ENCODE measurements at places on chromosomes 6 and 20.

DNA sequence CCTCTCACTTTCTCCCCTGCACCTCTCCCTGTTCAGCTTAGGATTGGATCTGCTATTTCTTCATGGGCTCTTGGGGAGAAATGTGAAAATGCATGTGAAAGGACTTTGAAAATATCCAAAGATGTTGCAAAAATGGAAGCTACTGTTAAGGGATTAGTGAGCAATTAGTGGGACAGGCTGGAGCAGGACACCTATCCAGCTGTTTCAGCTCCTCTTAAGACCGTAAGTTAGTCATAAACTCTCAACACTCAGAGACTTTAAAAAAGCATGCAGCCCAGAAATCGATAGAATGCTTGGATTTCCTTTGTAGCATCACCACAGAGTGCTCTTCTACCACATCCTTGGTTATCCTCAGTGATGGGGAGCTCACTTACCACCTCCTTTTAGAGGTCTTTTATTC lies 88.7 kb downstream of the SLC24A3 start:
- no peak for DNase-seq

DNA sequence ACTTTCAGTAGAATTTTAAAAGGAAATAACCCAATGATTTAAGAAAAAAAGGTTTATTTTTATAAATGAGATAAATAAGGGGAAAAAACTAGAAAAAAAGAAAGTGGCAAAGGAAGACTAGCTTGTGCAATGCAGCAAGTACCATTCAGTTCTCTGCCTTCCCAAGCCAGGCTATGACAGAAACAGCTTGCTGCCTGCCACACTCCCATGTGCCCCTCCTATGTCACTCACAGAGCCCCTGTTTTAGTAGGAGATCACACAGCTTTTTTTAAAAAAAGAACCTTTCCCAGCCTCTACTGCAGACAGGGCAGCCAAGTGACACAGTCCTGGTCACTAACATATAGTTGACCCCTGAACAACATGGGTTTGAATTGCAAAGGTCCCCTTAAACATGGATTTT lies 13.5 kb downstream of the TBC1D7 start:
- no peak for DNase-seq

GRCh38 chr6:151772446-151772845 lies 35.0 kb upstream of the ESR1 start:
- DNase-seq, result no peak

DNA sequence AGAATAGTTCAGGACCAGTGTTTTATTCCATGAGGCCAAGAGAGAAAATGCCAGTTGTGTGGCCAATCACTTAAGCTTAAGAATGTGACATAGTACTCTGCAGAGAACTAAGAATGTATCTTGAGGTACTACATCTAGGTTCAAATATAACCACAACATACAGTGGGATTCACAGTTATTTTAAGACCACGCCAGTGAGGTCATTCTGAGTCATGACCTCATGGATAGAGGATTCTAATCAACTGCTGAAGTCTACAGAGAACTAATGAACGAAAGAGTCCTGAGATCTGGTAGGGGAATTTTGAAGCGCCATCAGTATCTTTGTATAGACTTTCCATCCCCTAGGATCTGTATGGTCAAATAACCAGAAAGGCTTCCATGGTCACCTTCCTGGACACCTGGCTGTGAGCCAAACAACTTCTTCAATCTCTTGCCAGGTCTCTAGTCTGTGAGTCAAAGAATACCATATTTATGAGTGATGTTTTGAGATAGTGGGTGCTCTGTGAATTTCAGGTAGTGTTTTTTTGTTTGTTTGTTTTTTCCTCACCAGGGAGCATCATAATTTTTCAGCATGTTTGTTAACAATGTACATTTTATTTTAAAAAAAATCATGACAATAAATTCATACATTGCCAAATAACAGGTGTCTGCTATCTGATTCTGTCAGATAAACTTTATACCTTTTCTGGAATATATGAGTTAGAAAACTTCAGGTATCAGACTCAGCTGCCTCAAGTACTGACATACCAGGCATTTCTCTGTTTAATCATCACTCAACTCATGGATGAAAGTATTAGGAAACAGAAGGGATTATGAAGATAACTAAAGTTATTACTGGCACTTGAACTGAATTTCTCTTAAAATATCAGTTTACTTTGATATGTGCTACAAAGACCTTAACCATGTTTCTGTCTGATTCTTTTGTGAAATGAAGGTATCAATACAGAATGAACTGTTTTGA lies 217.9 kb downstream of the PLCB4 start:
- no peak for DNase-seq

DNA sequence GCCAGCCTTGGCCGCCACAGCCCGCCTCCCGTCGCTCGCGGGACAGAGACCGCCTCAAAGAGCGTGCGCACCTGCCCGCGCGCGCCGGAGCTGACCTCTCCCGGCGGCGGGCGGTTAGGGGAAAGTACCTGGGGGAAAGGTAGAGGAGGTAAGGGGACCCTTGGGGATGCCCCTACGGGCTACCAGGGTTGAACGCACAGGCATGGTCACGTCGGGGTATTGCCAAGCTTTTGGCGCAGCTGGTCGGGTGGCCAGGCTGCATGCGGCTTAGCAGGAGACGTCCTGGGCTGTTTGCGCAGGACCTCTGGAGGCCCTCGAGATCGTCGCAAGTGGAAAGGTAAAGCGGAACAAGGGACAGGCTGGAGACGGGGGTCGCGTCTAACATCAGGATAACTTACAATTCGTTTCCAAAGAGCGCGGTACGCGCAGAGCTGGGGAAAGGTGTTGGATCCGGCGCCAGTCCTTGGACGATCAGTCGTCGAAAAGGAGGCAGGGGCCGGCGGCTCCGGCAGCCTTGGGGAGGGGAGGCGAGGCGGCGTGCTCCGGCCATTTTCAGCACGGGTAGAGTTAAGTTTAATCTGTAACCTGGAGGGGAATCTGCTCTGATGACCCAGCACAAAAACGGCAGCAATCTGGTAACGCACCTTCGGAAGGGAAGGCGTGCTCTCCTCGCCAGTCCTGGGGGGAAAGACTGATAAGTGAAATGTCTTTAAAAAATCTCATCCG lies 9.0 kb downstream of the GNAS-AS1 start:
- DNase-seq, result no peak

DNA sequence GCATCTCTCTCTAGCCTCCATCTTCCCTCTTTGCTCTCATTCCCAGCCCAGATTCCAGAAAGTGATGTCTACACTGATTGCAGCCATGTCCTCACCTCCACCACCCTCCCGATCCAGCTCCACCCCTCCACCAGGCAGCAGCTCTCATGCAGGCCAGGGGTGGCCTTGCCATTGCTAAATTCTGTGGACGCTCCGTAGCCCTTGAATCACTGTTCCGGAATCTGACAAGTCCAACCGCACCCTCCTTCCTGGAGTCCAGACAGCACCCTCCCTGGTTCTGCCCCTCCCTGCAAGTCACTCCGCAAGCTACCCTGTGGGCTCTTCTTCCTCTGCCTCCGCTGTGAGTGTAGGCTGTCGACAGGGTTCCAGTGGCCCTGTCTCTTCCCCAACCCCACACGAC lies 26.2 kb downstream of the TNXB start:
- DNase-seq, result no peak

Data from activated CD8-positive, alpha-beta memory T cell treated with anti-CD3 and anti-CD28 coated beads for 4 hours (primary cell).